ENCODE measurements at places on chromosomes 6 and 20. TPM values are rescaled to one million over a fixed set of nuclear protein-coding genes. Genes with fewer than 3 reads are reported as not detected.

Gene FERMT1
- total RNA-seq, result not detected

Gene CCN6
- total RNA-seq, result not detected

GRCh38 chr6:20028143-20028542, 184.1 kb downstream of the MBOAT1 start:
- no peak overlapping the region for H3K4me3 ChIP-seq
- DNase-seq, result no peak
- peaks cover 17% of the 10 kb centered on the region for H3K4me1 ChIP-seq
- H3K27me3 ChIP-seq, result peaks cover 34% of the 10 kb centered on the region
- no peak overlapping the region for H3K27ac ChIP-seq

GRCh38 chr20:6421321-6422248, 298.8 kb upstream of the FERMT1 start:
- no peak for DNase-seq
- H3K4me3 ChIP-seq, result no peak overlapping the region
- no peaks in the 10 kb centered on the region for H3K27me3 ChIP-seq
- H3K36me3 ChIP-seq, result no peaks in the 10 kb centered on the region

GRCh38 chr6:107656401-107656800, 166.5 kb downstream of the SOBP start:
- no peaks in the 10 kb centered on the region for H3K36me3 ChIP-seq
- peak overlapping the region; percentile 92 for H3K27ac ChIP-seq
- H3K27me3 ChIP-seq, result peaks cover 17% of the 10 kb centered on the region
- DNase-seq, result no peak
- H3K4me1 ChIP-seq, result peaks cover 44% of the 10 kb centered on the region

DNA sequence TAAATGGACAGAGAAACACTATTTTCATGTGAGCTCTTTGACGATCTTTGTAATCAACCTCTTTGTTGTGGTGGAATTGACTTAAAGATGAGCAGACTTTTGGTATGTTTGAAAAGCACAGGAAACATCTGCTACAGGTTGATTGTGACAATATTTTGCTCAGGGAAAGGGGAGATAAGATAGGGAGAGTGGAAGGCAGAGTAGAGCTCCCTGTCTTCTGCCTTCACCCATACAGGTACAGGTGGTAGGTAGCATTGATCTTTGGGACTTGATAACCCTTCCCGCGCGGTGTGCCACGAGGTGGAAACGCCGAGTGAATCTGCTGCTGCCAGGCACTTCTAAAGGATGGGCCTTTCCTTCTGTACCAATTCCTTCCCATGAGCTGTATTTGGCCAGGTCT, 183.6 kb downstream of the UTRN start:
- no peak for DNase-seq
- H3K4me3 ChIP-seq, result peak overlapping the region; percentile 9
- peaks cover 18% of the 10 kb centered on the region for H3K4me1 ChIP-seq
- no peaks in the 10 kb centered on the region for H3K27me3 ChIP-seq

DNA sequence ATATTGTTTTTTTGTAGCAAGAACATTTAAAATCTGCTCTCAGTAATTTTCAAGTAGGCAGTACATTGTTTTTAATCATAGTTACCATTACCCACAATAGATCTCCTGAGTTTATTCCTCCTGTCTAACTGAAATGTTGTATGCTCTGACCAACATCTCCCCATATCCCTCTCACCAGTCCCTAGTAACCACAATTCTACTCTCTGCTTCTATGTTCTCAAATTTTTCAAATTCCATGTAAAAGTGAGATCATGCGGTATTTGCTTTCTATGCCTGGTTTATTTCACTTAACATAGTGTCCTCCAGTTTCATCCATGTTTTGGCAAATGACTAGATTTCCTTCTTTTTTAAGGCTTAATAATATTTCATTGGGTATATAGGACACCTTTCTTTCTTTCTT, 300.5 kb downstream of the KCNQ5 start:
- no peak overlapping the region for H3K27ac ChIP-seq
- no peak overlapping the region for H3K4me3 ChIP-seq
- H3K27me3 ChIP-seq, result no peaks in the 10 kb centered on the region
- no peaks in the 10 kb centered on the region for H3K4me1 ChIP-seq

Gene MYLK2
- 0.33 TPM for total RNA-seq

- no peaks in the 10 kb centered on the region for H3K36me3 ChIP-seq
- H3K4me3 ChIP-seq, result no peak overlapping the region
- no peak overlapping the region for H3K27ac ChIP-seq
These were observed 76.1 kb downstream of the DTD1 start for GRCh38 chr20:18663932-18664331.

GRCh38 chr6:5846889-5847288, 159.8 kb downstream of the NRN1 start:
- no peaks in the 10 kb centered on the region for H3K36me3 ChIP-seq
- H3K4me1 ChIP-seq, result peaks cover 16% of the 10 kb centered on the region
- H3K4me3 ChIP-seq, result no peak overlapping the region
- no peak overlapping the region for H3K27ac ChIP-seq
- peaks cover 48% of the 10 kb centered on the region for H3K27me3 ChIP-seq

DNA sequence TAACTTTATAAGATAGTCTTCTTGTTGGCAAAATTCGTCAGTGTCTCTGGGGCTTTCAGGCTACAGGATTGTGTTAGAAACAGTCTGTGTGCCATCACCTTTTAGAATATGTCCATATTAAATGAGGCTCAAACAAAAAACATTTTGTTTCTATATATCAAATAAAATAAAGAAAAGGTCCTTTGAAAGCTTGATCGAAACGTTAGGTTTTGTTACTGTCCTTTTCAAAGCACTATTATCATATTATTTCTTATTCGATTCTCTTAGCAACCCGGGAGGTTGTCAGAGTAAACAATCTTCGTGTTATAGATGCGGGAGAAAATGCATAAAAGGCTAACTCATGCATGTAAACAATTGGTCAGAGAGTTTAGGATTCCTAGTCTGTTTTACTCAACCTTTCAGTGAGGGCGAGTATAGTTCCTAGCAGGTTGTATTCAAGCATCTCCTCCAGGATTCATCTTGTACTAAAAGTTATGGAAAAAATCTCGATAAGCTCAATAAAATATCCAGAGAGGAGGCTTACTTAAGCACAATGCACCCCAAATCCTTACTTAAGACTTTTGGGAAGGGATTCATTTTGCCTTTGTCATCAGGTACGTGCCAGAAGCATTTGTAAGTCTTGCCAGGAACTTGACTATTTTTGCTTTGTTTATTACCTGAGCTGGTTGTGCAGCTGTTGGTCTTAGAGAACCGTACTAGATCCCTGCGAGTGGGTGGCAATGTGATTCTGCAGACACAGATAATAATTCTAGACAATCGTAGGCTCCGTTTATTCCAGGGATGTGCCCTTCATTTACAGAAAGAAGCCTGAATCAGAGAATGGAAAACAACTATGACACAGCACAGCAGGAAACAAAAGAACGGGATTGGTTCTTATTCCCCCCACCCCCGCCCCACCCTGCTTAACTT, 159.6 kb upstream of the ZNF217 start:
- H3K27me3 ChIP-seq, result no peaks in the 10 kb centered on the region
- H3K36me3 ChIP-seq, result no peaks in the 10 kb centered on the region
- DNase-seq, result no peak
- H3K4me3 ChIP-seq, result no peak overlapping the region
- peak overlapping the region; percentile 96 for H3K27ac ChIP-seq

GRCh38 chr20:63648895-63649589, 4.2 kb downstream of the STMN3 start:
- H3K4me1 ChIP-seq, result peaks cover 9% of the 10 kb centered on the region
- H3K27me3 ChIP-seq, result peaks cover 13% of the 10 kb centered on the region
- no peak overlapping the region for H3K27ac ChIP-seq
- H3K36me3 ChIP-seq, result no peaks in the 10 kb centered on the region
- no peak overlapping the region for H3K4me3 ChIP-seq

- no peak overlapping the region for H3K27ac ChIP-seq
- DNase-seq, result no peak
- H3K27me3 ChIP-seq, result no peaks in the 10 kb centered on the region
- no peaks in the 10 kb centered on the region for H3K4me1 ChIP-seq
- no peaks in the 10 kb centered on the region for H3K36me3 ChIP-seq
- H3K4me3 ChIP-seq, result no peak overlapping the region
These were observed 213.1 kb upstream of the STXBP5 start for GRCh38 chr6:146990821-146991798.

- H3K4me3 ChIP-seq, result no peak overlapping the region
- H3K4me1 ChIP-seq, result no peaks in the 10 kb centered on the region
- H3K36me3 ChIP-seq, result no peaks in the 10 kb centered on the region
- H3K27ac ChIP-seq, result no peak overlapping the region
These were observed 37.6 kb downstream of the LAMP5 start for GRCh38 chr20:9551808-9552550.

GRCh38 chr6:133645966-133646740, 242.8 kb upstream of the TCF21 start:
- no peaks in the 10 kb centered on the region for H3K36me3 ChIP-seq
- H3K4me3 ChIP-seq, result no peak overlapping the region
- no peak for DNase-seq
- H3K27ac ChIP-seq, result no peak overlapping the region
- H3K27me3 ChIP-seq, result no peaks in the 10 kb centered on the region
- H3K4me1 ChIP-seq, result no peaks in the 10 kb centered on the region

Gene INSM1
- not detected for total RNA-seq

Gene SLC22A1
- 0.81 TPM for total RNA-seq

DNA sequence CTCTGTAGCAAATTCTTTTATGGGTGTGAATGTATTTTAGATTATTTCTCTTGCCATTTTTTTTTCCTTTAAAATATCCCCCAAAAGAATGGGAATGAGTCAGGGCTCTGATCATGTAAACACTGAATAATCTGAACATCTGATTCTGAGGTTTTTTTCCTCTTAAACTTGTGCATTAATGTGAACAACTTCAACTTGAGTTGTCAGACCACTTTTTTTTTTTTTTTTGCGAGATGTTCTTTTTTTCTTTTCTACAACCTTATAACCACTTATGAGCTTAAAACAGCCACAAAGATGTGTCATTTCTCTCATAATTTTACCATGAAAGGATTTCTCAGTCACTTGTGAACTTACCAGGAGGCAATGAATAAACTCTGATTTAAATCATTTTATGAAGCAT, 85.3 kb downstream of the TBC1D7 start:
- H3K36me3 ChIP-seq, result no peaks in the 10 kb centered on the region
- DNase-seq, result no peak
- no peaks in the 10 kb centered on the region for H3K4me1 ChIP-seq
- H3K27me3 ChIP-seq, result peaks cover 15% of the 10 kb centered on the region
- H3K4me3 ChIP-seq, result no peak overlapping the region
- H3K27ac ChIP-seq, result no peak overlapping the region

Gene FNDC11
- 0.30 TPM for total RNA-seq
